ENCODE measurements at places on chromosomes 11 and 22.
A peak's percentile ranks its signal among the peaks of the same experiment; 100 is the strongest.

- no peak for DNase-seq
These were observed 251.8 kb downstream of the TENM4 start for GRCh38 chr11:79189055-79189454.

DNA sequence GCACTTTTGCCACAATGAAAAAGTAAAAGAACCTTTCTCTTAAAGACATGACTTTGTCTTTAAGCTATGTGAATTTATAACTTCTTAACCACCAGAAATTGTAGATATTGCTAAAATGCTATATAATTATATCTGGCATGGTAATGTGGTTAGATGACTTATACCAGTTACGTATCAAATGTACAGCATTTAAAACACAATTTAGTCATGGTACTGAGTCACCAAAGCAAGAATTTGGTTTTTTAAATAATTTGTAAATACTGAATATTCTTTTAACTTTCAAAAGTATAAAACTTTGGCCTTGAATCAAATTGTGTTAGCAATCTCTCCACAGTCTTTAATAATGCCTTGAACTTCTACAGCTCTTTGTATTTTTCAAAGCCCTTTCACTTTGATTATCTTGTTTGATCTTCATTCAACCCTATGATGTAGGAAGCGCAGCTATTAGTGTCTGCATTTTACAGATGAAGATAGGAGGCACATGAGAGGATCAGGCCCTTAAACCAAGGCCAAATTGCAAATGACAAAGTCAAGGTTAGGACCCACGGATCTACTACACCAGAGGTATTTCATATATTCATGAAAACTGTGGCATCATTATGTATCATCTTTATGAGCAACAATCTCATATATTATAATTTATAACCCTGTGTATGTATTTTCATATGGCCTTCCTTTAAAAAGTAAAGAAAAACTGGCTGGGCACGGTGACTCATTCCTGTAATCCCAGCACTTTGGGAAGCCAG lies 4.4 kb upstream of the SYTL2 start:
- no peak for DNase-seq

- DNase-seq, result no peak
These were observed 69.5 kb downstream of the C11orf91 start for GRCh38 chr11:33630936-33631748.

DNA sequence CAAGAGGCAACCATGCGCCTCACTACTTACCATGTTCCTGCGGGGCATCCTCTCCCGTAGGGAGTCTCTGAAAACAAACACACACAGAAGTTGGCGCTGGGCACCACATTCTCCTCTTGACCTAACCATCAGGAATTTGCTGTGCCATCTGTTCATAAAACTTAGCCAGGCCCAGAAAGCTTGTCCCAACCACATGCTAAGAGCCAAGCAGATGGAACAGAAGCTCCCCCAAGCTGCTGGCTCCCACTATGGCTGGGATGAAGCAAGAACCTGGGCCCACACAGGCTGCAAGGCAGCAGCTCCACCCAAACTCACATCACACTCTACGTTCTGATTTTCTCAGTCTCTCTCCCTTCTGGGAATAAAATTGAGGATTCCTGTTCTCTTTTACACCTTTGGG lies 17.4 kb downstream of the HPS4 start:
- DNase-seq, result no peak

DNA sequence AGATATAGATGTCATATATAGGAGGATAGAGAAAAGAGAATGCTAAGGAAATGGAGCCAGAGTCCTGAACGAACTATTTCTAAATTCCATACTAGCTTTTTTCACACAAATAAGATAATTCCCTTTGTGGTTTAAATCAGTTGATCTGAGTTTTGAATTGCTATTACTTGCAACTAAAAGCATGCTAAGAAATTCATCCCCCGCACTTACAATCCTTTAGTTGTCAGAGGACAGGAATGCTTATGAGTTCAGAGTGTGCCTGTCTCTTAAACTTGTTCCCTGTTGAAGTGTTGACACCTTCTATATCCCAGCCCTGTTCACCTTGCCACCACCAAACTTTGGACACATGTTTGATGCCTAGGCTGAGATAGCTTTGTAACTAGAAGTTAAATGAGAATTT lies 406.2 kb downstream of the METTL15 start:
- DNase-seq, result no peak

- DNase-seq, result peak; percentile 50
These were observed 26.7 kb upstream of the TOLLIP start for GRCh38 chr11:1335811-1336761.

GRCh38 chr11:98734686-98735085 lies 286.1 kb upstream of the CNTN5 start:
- no peak for DNase-seq

DNA sequence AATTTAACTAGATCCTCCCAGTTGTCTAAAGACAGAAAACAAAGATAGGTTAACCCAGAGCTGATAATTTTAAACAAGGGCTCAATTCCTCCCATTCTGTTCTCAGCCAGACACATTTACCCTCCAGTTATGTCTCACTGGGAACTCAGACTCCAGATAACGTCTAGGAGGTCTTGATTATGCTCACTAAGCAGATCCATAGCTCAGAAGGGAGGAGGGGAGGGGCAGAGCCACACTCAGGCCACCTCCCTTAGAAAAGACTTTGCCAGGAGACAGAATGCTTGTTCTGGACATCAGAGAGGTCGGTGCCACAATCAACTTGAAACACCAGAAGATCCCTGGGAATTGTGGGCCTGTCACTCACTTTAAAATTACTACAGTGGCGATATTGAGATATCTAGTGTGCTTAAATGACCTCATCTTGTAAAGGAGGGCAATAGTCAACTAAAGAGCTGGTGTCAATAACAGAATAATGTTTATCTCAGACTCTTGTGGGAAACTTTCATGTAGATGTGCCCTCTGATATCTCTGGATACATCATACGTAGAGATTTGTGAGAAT lies 29.8 kb upstream of the SLC25A1 start:
- DNase-seq, result no peak

- DNase-seq, result no peak
These were observed 8.7 kb downstream of the COMMD9 start for GRCh38 chr11:36280531-36280930.

DNA sequence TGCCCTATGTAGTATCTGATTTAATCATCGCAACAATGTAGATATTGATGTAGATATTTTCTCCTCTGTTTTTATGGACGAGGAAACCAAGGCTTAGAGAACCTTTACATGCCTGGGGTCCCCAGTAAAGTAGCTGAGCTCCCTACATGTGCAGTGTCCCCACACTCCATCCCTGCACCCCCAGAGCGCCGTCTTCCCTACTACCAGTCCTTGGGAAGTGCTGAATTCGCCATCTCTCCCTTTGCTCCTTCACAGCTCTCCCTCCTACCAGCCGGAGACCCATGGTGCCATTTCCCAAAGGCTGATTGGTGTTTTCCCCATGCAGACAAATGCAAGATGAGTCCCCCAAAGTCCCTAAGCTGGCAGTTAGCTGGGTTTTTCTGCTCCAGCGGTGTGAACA lies 86.0 kb downstream of the CEP164 start:
- DNase-seq, result no peak

DNA sequence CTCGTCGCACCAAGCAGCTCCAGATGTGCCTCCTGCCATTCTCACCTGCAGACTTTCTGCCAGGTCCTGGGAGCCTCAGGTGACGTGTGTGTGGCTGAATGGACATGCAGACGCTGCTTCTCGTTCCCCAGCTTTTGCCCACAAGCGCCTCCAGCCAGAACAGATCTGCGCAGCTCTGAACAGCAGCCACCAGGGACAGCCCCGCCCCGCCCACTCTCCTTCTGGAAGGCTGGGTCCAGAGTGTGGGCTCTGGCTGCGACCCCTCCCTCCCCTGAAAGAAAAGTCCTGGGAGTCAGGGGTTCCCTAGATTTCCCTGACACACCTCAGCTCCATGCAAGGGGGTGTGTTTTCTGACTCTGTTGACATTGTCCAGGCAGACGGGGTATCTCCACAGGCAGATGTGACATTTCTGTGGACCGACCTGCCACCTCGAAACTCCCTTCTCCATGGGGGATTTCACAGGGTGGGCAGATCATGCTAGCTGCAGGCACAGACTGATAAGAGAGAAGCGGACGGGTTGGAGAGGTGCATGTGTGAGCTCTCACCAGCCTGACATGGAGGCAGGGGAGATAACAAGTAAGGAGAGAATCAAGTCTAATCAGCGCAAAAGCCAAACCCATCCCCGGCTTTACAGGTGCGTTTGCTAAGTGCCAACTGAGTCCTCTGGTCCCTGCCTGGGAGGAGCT lies 19.8 kb downstream of the SLCO2B1 start:
- no peak for DNase-seq

DNA sequence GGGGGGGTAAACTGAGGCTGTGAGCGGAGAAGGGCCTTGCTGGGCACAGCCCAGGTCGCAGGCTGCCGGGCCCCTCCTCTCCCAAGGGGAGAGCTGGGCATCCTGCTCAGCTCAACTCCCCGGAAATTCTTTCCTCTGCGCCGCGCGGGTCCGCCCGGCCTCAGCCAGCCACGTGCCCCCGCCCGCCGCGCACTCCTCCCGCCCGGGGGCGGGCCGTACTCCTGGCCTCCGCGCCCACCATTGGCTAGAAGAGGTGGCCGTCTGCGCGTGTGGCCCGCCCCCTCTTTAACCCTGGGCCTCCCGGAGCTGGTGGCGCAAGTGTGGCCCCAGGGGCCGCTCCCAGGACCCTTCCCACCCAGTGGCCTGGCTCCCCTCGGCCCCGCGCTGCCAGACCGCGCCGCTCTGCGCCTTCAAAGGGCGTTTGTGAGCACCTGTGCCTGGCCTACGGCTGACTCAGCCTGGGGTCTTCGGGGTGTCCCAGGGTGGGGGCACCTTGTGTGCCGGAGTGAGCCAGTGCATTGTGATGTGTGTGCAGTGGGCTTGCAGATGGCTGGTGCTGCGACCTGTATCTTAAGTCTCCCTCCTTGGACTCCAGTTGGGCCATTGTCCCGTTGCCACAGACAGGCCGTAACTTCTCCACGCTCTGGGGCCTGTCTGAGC lies 2.0 kb downstream of the MRGPRF start:
- peak; percentile 72 for DNase-seq

All from left ventricle myocardium inferior (tissue), 1 donor.